Psoas muscle (tissue), 8 donors: ENCODE measurements at places on chromosomes 1 and 21. TPM values are rescaled to one million over a fixed set of nuclear protein-coding genes. Genes with fewer than 3 reads are reported as not detected.

Gene ABCA4
- 0.09 TPM for total RNA-seq

Gene TTC34
- 0.15 TPM for total RNA-seq

Gene PDZK1
- total RNA-seq: not detected

Gene ARID1A
- 38.6 TPM for total RNA-seq

Gene PRELP
- 7.4 TPM for total RNA-seq

Gene PATJ
- total RNA-seq: 49.9 TPM

Gene THEM5
- not detected for total RNA-seq

Gene SERPINC1
- 0.22 TPM for total RNA-seq

Gene GBP5
- 0.29 TPM for total RNA-seq

Gene OR14K1
- total RNA-seq: not detected
